ENCODE measurements at places on chromosomes 5 and 9. TPM values are rescaled to one million over a fixed set of nuclear protein-coding genes. Genes with fewer than 3 reads are reported as not detected.

- DNase-seq: no peak
Observed at GRCh38 chr9:16710888-16711287, 159.6 kb downstream of the BNC2 start.

Gene VCP
- 277 TPM for polyA plus RNA-seq

DNA sequence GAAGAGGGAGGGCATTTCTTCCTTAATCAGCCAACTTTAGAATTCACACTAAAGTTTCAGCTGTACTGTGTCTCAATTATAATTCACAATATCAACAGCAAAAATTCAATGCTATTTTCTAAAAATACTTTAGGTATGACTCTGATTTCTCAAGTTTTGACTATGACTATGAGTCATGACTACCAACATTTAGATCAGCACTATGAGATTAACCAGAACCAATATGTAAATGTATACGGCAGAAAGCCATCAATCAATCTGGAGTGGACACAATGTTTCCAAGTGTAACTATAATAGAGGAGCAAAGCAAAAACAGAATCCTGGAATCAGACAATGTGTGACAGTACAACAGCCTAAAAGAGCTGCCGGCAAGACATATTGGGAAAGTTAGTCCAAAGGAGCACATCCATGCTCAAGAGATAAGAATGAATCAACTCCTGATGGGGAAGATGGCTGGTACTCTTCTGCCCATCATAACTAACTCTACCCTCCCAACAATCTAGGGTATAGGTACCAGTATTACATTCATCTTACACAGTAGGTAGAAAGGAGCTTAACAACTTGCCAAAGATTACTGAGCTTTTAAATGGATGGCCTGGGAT, 294.4 kb downstream of the SEMA5A start:
- no peak for DNase-seq

DNA sequence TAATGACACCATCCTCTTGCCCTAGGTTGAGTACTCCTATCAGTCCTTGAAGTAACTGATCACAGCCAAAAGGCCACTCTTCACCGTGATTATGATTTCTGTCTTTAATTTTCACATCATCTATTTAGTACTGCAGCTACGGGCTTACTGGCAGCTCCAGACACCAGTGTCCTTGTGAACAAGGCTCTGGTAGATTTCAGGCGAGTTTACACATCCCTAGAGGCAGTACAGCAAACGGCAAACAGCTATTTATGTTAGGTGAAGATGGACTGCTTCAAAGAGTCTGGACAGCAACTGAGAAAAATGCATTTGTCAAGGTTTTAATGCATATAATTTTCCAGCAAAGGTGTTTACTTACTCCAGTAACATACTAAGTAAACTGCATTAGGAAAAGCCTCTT, 396.9 kb downstream of the KDM4C start:
- no peak for DNase-seq

GRCh38 chr5:16034319-16035001, 145.1 kb downstream of the MARCHF11 start:
- DNase-seq: no peak
